ENCODE measurements at places on chromosomes 1 and 21. TPM values are rescaled to one million over a fixed set of nuclear protein-coding genes. Genes with fewer than 3 reads are reported as not detected.
A peak's percentile ranks its signal among the peaks of the same experiment; 100 is the strongest.

DNA sequence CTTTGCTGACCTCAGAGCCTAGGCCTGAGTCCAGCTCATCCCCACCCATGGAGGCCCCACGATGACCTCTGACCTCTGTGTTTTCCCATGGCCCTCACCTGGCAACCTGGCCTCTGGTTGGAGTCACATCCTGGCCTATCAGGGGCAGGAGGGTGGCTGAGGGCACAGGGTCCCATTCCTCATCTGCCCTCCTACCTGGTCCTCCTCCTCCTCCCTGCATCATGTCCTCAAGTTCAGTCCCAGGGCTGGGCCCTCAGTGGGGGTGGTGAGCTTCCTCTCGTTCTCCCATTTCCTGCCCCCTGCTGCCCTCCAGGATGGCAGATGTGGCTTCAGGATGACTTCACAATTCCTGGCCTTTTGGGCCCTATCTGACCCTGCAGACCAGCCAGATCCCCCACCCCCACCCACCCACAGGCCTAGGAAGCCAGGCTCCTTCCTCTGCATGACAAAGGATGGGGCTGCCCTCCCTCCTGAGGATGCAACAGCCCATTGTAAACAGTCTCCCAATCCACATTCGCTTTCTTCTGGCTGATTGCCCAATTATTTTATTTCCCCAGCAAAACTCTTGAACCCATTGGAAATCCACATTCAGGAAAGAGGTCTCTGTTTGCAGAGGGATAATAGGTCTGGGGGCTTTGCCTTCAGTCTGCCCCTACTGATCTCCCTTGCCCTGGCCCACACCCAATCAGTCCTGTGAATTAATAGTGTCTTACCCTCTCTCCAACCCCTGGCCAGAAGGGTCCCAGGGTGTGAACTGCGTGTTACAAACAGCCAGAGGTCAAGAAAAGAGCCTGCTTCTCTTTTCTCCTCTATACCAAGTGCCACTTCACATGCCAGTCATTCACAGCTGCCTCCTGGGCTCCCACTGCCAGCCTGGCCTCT lies 10.3 kb upstream of the LEFTY1 start:
- DNase-seq: no peak

Gene LEPR
- total RNA-seq: 138 TPM

- peak; percentile 63 for DNase-seq
Measured at GRCh38 chr1:20732071-20732587, 374 bp downstream of the SH2D5 start.

GRCh38 chr1:160363951-160364735 lies 2.7 kb upstream of the NHLH1 start:
- DNase-seq: no peak

- no peak for DNase-seq
Measured at GRCh38 chr21:43355925-43356289, 71.0 kb downstream of the SIK1 start.

Gene CGN
- 2.0 TPM for total RNA-seq

GRCh38 chr1:51768971-51769588 lies 109.4 kb downstream of the NRDC start:
- no peak for DNase-seq

Gene CCDC181
- total RNA-seq: 2.1 TPM

DNA sequence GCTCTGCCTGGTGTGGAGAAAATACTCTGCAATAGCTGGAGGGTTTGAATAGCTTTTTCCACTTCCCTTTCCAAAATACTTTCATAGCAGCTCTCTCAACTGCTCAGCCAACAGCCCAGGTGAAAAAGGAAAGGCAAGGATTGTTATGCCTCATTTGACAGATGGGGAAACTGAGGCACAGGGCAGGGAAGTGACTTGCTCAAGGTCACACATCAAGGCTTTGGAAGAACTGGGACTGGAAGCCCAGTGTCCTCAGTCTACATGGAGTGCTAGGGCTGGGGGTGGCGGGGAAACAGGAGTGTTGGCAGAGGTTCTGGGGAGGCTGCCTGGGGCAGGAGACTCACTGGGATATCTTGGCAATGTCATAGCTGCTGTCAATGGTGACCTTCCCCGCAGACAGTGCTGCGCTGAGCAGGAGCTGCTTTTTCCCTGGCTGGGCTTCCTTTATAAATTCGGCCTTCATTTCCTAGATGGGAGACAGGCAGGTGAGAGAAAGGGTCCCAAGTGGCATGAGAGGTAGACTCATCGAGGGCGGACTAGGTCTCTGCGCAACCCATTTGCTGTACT lies 4.0 kb downstream of the CHI3L1 start:
- no peak for DNase-seq

DNA sequence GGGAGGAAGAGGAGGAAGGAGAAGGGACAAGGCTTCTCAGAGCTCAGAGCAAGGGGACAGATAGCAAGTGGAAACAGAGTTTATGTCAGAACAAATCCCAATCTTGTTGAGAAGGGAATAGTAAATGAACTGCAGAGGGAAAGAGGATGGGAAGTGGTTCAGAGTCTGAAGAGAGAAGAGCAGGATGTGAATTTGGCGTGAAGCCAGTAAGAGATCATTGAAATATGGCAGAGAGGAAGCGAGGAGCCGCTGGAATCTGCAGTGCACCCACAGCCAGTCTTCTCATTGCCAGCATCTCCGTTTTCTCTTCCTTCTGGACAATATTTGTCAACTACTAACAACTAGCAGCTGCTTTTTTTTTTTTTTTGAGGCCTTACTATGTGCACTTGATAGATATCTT lies 19.1 kb downstream of the OLFML3 start:
- DNase-seq: no peak

Gene FAM177B
- total RNA-seq: not detected

Gene BNIPL
- total RNA-seq: 0.22 TPM

DNA sequence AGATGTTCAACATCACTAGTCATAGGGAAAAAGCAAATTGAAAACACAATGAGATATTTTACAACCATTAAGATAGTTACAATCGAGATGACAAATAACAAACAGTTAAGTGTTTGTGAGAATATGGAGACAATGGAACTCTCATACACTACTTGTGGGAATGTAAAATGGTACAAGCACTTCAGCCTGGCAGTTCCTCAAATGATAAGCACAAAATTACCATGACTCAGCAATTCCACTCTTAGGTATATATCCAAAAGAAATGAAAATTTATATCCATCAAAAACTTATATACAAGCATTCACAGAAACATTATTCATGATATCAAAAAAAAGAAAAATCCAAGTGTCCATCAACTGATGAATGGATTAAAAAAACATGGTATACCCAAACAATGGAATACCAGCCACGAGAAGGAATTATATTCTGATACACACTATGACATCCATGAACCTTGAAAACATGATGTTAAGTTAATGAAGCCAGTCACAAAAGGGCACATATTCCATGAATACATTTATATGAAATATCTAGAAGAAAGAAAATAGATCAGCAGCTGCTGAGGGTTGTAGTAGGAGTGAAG lies 76.4 kb downstream of the EVI5 start:
- no peak for DNase-seq

Gene IVL
- not detected for total RNA-seq

GRCh38 chr21:21025742-21026141 lies 27.5 kb downstream of the NCAM2 start:
- no peak for DNase-seq

- DNase-seq: no peak
Measured at GRCh38 chr1:188261849-188262248, 1433.1 kb downstream of the PLA2G4A start.

Gene FAM43B
- total RNA-seq: 0.18 TPM

GRCh38 chr1:203321273-203322052 lies 16.1 kb downstream of the BTG2 start:
- DNase-seq: no peak

DNA sequence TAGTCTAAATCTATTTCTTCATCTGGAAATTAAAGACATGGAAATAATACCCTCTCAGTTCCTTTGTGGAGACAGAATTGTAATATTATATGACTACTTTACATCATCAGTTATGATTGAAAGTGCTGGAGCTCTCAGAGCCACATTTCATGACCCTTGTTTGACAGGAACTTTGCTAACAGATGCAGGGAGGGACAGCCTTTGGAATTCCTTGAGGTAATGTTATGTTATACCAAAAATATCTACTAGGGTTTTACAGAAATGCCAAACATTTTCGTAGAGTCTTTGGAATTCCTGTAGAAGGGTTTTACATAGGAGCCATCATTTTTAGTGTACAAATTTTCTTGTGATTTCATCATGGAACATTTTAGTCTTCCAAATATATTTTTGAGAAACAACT lies 57.4 kb upstream of the ADAMTS5 start:
- DNase-seq: no peak

Gene CDCA8
- 0.85 TPM for total RNA-seq

Gene ANGPTL7
- total RNA-seq: 159 TPM

DNA sequence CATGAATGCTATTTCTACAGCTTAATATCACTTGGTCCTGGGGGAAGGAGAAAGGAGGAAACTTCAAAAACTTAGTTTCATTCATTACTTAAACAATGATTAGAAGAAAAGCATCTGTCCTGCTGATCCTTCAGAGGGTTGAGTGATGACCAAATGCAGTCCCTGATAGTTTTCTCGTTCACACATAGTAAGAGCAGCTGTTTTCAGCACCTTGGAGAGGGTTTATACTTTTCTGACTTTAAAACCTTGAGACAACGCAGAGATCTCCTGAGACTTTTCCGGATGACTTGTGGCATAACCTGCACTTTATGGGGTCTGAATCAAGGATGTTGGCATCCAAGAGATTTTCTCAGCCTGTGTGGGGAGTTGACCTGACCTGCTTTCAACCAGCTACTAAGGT lies 94.0 kb upstream of the KCND3 start:
- no peak for DNase-seq

DNA sequence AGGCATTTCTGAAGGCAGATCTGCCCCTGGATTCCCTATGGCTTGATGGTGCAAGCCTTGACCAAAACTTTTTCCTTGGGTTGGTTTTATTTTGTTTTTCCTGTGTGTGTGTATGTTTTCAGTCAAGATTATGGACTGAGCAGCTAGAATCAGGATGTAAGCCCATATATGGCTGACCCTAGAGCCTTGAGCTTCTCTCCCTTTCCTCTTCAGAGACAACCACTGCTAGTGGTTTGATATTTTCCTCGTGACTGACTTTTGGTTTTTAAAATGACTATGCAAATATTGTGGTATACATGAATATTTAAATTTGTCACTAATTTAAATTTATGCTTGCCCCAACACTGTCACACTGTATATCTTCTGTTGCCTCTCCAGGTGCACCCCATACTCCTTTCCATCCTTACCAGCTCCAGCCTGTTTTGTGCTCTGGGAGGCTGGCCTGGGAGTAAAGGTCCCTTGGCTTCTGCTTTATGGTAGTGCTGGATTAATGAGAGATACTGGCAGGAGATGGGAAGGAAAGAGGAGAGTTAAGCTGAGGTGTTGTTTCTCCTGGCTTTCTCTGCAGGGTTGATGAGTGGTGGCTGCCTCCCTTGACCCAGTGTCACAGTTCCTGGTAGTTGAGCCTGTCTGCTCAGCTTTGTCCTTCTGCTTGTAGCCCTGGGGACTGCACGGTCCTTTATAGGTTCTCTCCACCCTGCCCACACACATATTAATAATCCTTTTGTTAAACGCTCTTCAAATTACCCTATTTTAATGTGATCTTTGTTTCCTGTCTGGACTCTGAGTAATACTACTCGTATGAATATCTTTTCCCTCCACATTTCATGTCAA lies 44.4 kb downstream of the RWDD3 start:
- no peak for DNase-seq

Gene CD84
- total RNA-seq: 13.5 TPM

Measured in sciatic nerve (tissue), 2 donors.